ENCODE measurements at places on chromosomes 2 and 18.

GRCh38 chr2:161230959-161231358 lies 70.7 kb downstream of the TANK start:
- DNase-seq: no peak

DNA sequence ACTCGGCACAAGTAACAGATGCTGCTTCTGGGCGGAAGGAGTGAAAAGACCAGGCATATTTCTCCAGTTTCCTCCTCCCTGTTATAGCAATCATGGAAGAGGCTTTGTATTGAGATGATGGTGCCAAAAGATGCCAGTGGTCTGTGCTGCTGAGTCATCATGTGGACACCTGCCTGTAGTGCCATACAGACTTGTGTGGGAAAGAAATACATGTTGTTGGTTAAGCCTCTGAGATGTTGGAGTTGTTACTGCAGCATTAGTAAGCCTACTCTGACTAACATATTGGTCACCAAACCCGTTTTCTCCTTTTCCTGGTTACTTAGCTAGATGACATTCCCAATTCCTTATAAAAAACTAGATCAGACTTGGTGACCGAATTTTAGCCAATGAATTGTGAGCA lies 356.9 kb downstream of the ZNF521 start:
- DNase-seq: no peak

DNA sequence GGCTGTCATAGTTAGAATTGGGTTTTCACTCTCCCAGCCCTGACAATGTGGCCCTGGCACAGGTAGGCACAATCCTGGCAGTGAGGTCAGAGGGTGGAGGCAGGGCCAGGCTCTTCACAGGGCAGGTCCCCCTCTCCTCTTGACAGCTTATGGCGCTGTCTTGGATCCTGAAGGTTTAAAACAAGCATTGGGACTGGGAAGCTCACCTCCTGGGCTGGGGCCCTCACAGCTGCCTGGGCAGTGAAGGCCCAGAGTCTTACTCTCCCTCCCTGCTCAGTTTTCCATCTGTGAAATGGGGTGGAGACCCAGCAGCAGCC lies 23.3 kb downstream of the LBH start:
- no peak for DNase-seq

DNA sequence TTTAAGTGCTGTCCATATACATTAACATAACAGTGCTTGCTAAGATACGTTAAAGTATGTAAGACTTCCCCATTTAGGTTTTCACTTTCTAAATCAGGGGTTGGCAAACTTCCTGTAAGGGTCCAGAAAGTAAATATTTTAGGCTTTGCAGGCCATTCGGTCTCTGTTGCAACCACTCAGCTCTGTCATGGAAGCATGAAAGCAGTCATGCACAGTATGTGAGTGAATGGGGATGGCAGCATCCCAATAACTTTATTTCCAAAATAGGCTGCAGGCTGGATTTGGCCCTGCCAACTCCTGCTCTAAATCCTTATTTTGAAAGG lies 128.7 kb downstream of the PLA2R1 start:
- no peak for DNase-seq

- DNase-seq: no peak
These were observed 402.4 kb upstream of the LRRTM1 start for GRCh38 chr2:80706951-80707350.

Measured in C1 segment of cervical spinal cord (tissue), 14 donors.